ENCODE measurements at places on chromosomes 3 and 15. TPM values are rescaled to one million over a fixed set of nuclear protein-coding genes. Genes with fewer than 3 reads are reported as not detected.

DNA sequence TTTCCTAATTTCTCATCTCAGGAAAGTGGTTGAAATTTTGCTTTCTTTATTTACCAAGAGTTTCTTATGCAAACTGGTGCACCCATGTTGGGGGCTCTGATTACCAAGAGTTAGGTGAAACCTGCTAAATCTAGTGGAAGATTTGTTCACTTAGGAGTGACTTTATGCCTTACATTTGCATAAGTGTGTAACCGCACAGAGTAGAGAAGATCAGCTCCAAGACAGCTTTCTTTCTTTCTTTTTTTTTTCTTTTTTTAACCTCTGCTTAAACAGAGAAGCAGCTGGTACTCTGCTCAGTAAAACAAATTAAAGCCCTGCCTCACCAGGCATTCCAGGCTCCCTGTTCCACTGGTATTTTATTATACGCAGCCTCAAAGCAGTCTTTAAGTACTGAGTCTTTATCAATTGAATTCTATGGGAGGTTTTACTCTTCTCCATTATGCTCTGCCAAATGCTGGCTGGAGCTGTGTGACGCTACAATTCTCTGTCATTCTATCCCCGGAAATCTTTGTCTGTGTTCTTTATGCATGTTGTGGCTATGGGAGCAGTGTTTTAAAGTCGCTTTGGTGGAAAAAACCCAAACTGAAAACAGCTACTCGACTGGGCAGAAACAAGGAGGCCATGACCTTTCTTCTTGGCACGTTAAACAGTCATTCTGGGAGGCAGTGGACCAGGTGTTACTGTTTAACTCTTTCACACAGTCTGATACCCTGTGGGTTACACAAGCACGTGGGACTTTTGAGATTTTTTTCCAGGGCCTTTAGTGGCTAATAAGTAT is 55.2 kb upstream of the GBE1 start:
- no peaks in the 10 kb centered on the region for H3K36me3 ChIP-seq
- no peaks in the 10 kb centered on the region for H3K4me1 ChIP-seq
- peak overlapping the region; percentile 89 for H3K27ac ChIP-seq
- DNase-seq, result no peak
- no peak overlapping the region for H3K4me3 ChIP-seq

The PYGO1 gene
- total RNA-seq, result 0.73 TPM

The FBXL22 gene
- total RNA-seq, result 0.75 TPM

- DNase-seq, result peak; percentile 44
- H3K27me3 ChIP-seq, result no peaks in the 10 kb centered on the region
- no peaks in the 10 kb centered on the region for H3K36me3 ChIP-seq
- H3K27ac ChIP-seq, result no peak overlapping the region
- H3K4me1 ChIP-seq, result peaks cover 8% of the 10 kb centered on the region
Measured at GRCh38 chr3:9077029-9077428, 113.8 kb upstream of the RAD18 start.

The ZDHHC23 gene
- 15.5 TPM for total RNA-seq

The IL5RA gene
- not detected for total RNA-seq

GRCh38 chr3:30895329-30895728 is 868 bp upstream of the GADL1 start:
- no peaks in the 10 kb centered on the region for H3K36me3 ChIP-seq
- peaks cover 41% of the 10 kb centered on the region for H3K27me3 ChIP-seq
- no peak for DNase-seq
- no peak overlapping the region for H3K4me3 ChIP-seq

The ZBED2 gene
- not detected for total RNA-seq

DNA sequence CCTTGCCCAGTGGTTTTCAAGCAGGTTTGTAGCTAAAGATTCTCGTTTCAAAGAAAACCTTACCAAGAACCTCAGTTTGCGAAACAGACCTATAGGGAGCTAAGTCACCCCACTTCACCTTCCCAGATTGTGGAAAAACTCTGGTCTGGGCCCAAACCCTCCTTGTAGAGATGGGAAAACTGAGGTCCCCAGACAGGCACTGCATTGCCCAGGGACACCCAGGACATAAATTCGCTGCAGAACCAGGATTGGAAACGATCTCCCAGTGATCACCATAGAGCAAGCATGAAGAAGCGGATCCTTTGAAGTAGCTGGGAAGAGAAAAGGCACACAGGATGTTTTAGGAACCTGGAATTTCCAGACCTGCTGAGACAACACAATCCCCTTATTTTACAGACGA is 85.6 kb upstream of the PIAS1 start:
- no peaks in the 10 kb centered on the region for H3K36me3 ChIP-seq
- H3K4me3 ChIP-seq, result peak overlapping the region; percentile 67
- H3K4me1 ChIP-seq, result peaks cover 4% of the 10 kb centered on the region
- peak overlapping the region; percentile 71 for H3K27ac ChIP-seq
- no peak for DNase-seq
- no peaks in the 10 kb centered on the region for H3K27me3 ChIP-seq

DNA sequence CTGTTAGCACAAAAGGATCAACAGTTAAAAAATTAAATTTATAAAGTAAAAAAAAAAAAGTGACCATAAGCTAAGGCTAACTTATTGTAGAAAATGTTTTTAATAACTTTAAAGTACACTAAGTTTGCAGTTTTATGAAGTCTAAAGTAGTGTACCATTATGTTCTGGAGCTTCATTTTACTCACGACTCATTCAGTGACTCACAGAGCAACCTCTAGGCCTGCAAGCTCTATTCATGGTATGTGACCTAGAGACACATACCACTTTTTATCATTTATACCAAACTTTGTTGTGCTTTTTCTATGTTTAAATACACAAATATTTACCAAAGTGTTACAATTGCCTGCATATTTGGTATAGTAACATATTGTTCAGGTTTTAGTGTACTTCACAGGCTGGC is 1552.3 kb downstream of the OTOL1 start:
- H3K27me3 ChIP-seq, result no peaks in the 10 kb centered on the region
- no peak overlapping the region for H3K4me3 ChIP-seq
- no peaks in the 10 kb centered on the region for H3K4me1 ChIP-seq
- no peaks in the 10 kb centered on the region for H3K36me3 ChIP-seq
- no peak for DNase-seq
- no peak overlapping the region for H3K27ac ChIP-seq
